ENCODE measurements at places on chromosomes 4 and X. TPM values are rescaled to one million over a fixed set of nuclear protein-coding genes. Genes with fewer than 3 reads are reported as not detected.

VCX3A gene
- not detected for total RNA-seq

HSFX4 gene
- total RNA-seq = not detected

P2RY4 gene
- total RNA-seq = not detected

MAGEB1 gene
- total RNA-seq = not detected

BEX2 gene
- total RNA-seq = 0.57 TPM

DGAT2L6 gene
- total RNA-seq = not detected

PRDX4 gene
- 226 TPM for total RNA-seq

- no peak for DNase-seq
Observed at GRCh38 chrX:22313766-22314165, 41.1 kb downstream of the CBLL2 start.

DNA sequence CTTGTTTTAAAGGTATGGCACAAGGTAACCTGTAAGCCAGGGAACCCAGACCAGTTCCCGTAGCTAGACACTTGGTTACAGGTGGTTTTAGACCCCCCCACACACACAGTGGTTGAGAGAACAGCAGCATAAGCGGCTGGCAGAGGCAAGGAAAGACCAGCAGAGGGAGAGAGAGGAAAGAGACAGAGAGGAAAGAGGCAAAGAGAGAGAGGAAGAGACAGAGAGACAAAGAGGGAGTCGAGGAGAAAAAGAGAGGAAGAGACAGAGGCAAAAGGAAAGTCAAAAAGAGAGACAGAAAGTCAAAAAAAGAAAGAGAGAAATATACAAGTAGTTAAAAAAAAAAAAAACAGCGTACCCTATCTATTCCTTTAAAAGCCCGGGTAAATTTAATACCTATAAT, 19.5 kb upstream of the PCSK1N start:
- DNase-seq = no peak

RAB40A gene
- total RNA-seq = 0.11 TPM
